ENCODE measurements at places on chromosomes 13 and 19.

DNA sequence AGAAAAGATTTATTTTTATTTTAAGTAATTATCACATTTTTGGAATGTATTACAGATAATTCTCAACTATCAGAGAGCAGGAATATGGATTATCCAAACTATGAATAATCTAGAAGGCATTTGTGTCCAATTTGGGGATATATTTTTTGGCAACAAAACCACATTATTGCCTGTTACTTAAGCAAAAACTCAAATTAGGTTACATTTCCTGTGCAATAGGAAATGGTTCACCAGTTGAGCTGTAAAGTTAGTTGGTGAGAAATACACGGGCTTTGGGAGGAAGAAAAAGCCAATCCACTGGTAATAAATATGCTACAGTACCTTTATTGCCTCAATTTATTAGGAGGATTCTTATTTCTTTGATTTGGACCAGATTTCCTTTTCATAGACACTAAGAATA is 1075.2 kb downstream of the PCDH9 start:
- no peak for DNase-seq

DNA sequence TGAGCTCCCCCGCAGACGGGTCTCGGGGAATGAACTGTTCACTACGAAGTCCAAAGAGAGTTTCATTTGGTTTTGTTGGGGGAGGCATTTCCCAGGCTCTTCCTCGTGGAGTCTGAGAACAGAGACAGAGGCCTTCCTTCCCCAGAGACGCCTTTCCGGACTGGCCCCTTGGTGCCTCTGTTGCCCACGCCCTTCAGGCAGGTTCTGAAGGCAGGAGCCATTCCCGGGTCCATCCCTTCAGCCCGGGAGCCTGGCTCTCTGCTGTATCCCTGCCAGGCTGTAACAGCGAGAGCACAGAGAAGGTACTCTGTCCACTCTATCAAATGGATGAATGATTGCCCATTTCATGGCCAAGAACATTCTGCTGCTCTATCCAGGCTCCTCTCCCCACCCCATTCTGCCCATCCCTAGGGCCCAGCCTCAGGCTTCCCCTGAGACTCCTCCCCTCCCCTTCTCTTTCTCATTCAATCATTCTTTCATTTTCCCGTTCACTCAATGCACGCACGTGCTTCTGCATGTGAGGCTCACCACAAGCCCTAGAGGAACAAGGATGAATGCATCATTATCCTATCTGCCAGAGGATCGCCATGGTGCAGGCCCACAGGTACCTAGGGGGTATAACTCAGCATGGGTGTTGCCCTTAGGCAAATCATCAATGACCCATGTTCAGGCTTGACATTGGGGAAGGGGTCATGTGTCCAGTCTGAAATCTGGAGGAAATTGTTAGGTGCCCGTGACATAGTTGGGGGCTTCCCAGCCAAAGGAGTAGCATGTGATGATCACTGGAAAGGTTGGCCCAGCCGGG is 298.6 kb downstream of the ZNF536 start:
- no peak for DNase-seq

DNA sequence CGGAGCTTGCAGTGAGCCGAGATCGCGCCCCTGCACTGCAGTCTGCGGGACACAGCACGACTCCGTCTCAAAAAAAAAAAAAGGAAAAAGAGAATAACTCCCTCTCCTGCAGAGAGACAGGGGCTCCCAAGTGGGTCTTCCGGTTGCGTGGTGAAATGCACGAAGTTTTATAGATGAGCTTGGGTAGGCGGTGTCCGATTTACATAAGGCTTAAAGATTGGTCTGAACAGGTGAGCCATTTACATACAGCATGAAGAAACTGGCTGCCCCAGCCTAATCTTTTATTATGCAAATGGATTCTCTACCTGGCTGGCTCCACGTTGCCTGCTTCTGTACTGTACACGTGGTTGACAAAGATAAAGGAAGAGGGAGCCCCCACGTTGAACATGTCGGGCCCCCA is 19.5 kb downstream of the ADGRE2 start:
- DNase-seq, result no peak

DNA sequence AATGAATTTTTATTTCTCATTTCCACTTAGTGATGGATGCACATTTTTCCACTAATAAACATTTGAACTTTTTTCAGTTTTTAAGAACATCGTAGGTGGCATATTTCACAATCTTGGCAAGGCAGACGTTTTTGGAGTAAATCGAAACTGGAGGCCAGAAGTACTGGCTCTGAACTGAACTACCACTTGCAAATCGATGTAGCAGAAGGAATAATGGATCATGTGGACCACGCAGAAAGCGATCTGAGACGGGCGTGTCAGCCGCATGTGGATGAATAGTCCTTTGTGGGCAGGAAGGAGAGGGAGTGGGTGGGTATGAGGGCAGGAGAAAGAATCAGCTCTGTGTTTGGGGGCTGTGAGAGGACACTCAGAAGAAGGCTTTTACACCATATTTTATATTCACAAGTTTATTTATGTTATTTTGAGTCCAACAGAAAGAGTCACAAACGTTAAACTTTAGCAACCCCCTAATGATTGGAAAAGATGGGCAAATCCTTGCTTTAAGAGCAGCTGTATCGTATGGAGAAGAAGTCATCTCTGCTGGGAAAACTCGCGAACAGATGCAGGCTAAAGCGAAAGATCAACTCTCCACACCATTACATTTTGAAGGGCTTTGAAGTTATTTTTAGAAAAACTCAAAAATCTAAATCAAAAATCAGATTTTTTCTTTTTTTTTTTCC is 90.5 kb downstream of the COL4A2 start:
- no peak for DNase-seq

GRCh38 chr13:51793570-51794271 is 10.2 kb downstream of the DHRS12 start:
- no peak for DNase-seq

DNA sequence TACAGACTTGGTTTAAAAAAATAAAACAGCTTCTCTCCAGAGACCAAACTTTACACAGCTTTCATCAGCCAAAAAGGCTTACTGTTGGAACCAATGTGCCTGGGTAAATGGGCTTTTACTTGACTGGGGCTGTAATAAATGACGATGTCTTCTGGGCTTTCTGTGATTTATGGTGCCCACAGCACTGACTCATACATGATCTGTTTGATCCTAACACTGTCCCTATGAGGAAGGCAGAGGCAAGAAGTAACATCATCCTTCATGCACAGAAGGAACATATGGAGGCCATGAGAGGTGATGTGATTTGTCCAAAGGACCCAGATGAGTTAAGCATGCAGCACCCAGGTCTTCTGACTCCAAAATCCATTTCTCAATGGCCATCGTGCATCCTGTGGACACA is 77.4 kb downstream of the DOCK9 start:
- DNase-seq, result no peak

- DNase-seq, result no peak
These were observed 839 bp downstream of the ESD start for GRCh38 chr13:46796129-46796514.

DNA sequence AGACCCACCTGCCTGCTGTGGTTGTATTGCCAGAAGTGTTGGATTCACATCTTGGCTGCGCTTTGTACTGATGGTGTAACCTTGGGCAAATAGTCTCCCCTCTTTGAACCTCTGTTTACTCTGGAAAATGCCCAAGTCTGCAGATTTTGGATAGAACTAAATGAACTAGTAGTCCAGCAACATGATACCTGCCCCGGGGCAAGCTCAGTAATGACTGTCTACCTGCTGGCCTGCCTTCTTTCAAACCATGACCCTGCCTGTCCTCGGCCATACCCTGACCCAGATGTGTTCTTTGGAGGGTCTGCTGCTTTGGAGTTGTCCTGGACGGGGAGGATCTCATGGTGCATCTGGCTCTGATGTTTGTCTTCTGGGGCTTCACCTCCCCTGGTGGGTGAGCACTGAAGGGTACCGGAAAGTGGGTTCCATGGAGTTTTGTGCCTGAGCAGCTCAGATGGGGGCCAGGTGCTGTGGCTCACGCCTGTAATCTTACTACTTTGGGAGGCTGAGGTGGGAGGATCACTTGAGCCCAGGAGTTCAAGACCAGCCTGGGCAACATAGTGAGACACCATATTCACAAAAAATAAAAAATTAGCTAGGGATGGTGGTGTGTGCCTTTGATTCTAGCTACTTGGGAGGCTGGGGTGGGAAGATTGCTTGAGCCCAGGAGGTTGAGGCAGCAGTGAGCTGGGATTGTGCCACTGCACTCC is 59.5 kb downstream of the TNFRSF19 start:
- no peak for DNase-seq

DNA sequence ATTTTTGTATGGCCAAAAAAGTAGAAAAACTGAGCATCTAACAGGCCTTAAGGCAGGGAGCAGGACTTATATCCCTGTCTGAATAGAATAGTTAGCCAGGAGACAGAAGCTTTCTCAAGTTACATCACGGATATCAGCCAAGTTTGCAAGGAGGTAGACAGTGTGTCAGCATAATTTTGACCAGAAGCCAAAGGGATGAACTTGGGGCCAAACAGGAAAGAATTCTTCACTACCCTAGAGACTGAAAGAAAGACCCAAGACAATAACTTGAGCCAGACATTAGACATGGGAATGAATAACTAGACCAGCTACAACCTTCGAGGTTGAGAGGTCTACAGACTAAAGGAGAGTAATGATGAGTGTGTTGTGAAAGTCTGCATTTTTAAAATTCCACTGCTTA is 48.1 kb upstream of the PCDH9 start:
- DNase-seq, result no peak

GRCh38 chr19:52258426-52258825 is 11.0 kb upstream of the ZNF766 start:
- no peak for DNase-seq

GRCh38 chr13:91313581-91313980 is 33.9 kb upstream of the MIR17HG start:
- no peak for DNase-seq

GRCh38 chr13:84137292-84137691 is 255.0 kb upstream of the SLITRK1 start:
- peak; percentile 53 for DNase-seq

DNA sequence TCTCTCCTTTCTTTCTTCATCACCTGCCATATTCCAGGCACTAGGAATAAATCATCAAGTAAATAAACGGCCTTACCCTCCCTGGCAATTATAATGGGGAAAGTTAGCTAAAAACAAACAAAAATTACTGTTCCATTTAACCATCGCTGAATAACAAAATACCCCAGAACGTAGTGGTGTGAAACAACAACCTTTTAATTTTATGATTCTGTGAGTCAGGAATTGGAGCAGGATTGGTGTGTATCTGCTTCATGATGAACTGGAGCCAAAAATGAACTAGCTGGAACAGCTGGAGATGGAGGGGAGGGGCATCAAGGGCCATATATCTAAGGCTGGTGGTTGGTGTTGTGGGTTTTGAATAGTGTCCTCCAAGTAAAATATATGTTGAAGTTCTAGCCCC is 3.7 kb upstream of the CADM4 start:
- no peak for DNase-seq

GRCh38 chr19:39057615-39058014 is 25.3 kb upstream of the FBXO27 start:
- DNase-seq, result no peak

DNA sequence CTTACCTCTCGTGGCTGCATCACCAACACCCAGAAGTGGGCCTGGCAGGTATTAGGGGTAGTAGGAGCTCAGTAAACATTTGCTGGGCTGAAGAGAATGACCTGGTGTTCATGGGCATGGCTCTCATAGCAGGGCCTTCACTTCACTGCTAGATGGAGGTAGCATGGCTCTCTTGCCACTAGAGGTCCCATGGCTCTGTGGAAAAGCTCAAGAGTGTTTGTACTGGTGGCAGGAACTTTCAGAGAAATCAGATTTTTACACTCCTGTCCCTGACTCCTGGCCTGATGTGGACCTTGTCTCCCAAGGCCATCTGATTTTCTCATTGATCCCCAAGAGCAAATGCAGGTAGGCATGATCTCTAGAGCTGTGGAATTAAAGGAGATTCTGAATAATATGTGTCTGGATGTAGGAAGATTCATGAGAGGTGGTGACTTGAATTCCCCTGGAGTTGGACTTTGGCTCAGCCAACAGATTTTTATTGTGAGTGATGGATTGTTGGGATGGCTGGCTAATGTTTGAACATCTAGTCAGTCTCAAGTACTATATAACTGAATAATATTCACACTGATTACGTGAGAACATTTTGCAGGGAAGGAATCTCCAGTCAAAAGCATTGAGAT is 5.7 kb downstream of the ZNF574 start:
- no peak for DNase-seq

DNA sequence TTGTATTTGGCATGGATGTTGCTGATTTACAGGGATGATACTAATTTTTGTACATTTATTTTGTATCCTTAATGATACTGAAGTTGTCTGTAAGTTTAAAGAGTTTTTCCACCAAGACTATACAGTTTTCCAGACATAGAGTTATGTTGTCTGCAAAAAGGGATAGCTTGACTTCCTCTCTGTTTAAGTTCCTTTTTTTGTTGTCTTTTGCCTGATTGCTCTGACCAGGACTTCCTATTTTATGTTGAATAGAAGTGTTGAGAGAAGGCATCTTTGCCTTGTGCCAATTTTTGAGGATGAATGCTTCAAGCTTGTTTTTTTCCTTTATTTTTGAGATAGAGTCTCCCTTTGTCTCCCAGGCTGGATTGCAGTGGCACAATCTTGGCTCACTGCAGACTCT is 36.8 kb upstream of the ZNF681 start:
- DNase-seq, result no peak

GRCh38 chr19:35531291-35531690 is 2.0 kb upstream of the GAPDHS start:
- no peak for DNase-seq

DNA sequence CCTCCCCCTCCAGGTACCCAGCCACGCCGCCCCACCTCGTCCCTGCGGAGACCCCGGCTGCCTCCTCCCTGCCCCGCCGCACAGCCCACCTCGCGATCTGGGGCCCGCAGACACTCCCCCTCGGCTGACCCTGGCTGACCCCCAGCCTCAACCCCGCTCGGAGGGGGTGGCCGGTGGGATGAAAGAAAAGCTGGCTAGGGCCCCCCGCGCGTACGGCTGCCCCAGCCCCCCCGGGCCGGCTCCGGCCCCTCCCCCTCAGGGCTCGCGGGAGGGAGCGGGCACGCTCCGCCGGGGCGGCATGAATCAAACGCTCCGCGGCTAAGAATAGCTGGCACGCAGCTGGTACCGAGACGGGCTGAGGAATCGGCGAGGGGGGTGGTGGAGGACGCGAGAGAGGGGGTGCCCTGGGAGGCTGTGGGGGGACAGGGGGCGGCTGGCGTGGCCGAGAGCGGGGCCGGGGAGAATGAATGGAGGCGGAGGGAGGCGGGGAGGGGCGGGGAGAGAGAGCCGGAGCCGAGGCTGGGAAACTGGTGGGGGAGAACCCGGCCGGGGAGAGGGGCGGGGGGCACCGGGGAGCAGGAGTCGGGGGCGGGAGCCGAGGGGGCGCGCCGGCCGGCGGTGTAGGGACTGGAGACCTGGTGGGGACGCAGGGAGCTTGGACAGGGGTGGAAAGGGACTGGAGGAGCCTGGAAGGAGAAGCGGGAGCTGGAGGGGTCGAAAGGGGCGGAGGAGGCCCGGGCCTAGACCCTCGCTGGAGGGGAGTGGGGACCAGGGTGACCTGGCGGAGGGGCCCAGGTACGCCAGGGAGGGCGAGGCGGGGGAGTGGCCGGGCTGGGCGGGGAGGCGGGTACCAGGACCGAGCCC is 1.1 kb downstream of the SHANK1 start:
- DNase-seq, result no peak

- DNase-seq, result no peak
These were observed 18.6 kb downstream of the DOCK9 start for GRCh38 chr13:98959291-98959690.

GRCh38 chr19:31804668-31805067 is 455.4 kb upstream of the TSHZ3 start:
- DNase-seq, result no peak

Data from activated gamma-delta T cell treated with Interleukin-2 at 50 U/mL for 16 hours (primary cell).